Fibroblast of the aortic adventitia (primary cell): ENCODE measurements at places on chromosomes 1 and 21. TPM values are rescaled to one million over a fixed set of nuclear protein-coding genes. Genes with fewer than 3 reads are reported as not detected.

The SERINC2 gene
- total RNA-seq, result 5.4 TPM in 1 of 2 replicates, not detected in the other

The PTAFR gene
- under 0.01 and 0.65 TPM in 2 replicates for total RNA-seq

The FHAD1 gene
- 0.63 and 0.74 TPM in 2 replicates for total RNA-seq

The EPHA10 gene
- not detected in 2 replicates for total RNA-seq

The SMCP gene
- total RNA-seq, result not detected in 2 replicates

The TRIM62 gene
- 3.1 and 10.7 TPM in 2 replicates for total RNA-seq

The KRTAP13-2 gene
- not detected in 2 replicates for total RNA-seq

The SUSD4 gene
- total RNA-seq, result 0.18 and 1.9 TPM in 2 replicates

The HPDL gene
- total RNA-seq, result 1.1 and 1.4 TPM in 2 replicates

The PDPN gene
- 2.0 and 17.6 TPM in 2 replicates for total RNA-seq

The PFDN2 gene
- 39.9 and 50.2 TPM in 2 replicates for total RNA-seq

The KCNE2 gene
- total RNA-seq, result not detected in 2 replicates

The MTARC2 gene
- total RNA-seq, result 2.0 and 12.0 TPM in 2 replicates

The CATSPERE gene
- 0.49 and 1.1 TPM in 2 replicates for total RNA-seq

The LRRC39 gene
- 0.36 and 3.7 TPM in 2 replicates for total RNA-seq

The GUCA2A gene
- not detected in 2 replicates for total RNA-seq

The RNF19B gene
- 8.5 and 23.0 TPM in 2 replicates for total RNA-seq

The OR2L8 gene
- not detected in 2 replicates for total RNA-seq

The ARHGEF10L gene
- 13.6 and 23.9 TPM in 2 replicates for total RNA-seq

The IQCC gene
- total RNA-seq, result 0.41 and 2.3 TPM in 2 replicates

The DIRAS3 gene
- 1.2 and 4.6 TPM in 2 replicates for total RNA-seq

The GLIS1 gene
- 1.6 TPM in 1 of 2 replicates, not detected in the other for total RNA-seq

The PLEKHN1 gene
- total RNA-seq, result 0.54 TPM in 1 of 2 replicates, not detected in the other

The LCE2B gene
- not detected in 2 replicates for total RNA-seq

The GBP4 gene
- 0.09 and 3.7 TPM in 2 replicates for total RNA-seq

The CACNA1S gene
- not detected in 2 replicates for total RNA-seq

The DNAJC28 gene
- 2.7 and 3.7 TPM in 2 replicates for total RNA-seq

The PRRX1 gene
- 411 and 679 TPM in 2 replicates for total RNA-seq

The LCE3A gene
- total RNA-seq, result not detected in 2 replicates

The UTS2 gene
- not detected in 2 replicates for total RNA-seq

The PTPRC gene
- 0.09 TPM in 1 of 2 replicates, not detected in the other for total RNA-seq

The ATP1A4 gene
- total RNA-seq, result not detected in 2 replicates

The PLA2G2D gene
- not detected in 2 replicates for total RNA-seq

The C1QB gene
- not detected in 2 replicates for total RNA-seq

The SPRR2B gene
- not detected in 2 replicates for total RNA-seq

The SLC6A9 gene
- total RNA-seq, result 6.8 and 25.9 TPM in 2 replicates

The LRRC8C gene
- total RNA-seq, result 6.0 and 25.3 TPM in 2 replicates

The PLPPR4 gene
- 1.1 and 2.8 TPM in 2 replicates for total RNA-seq

The RXRG gene
- total RNA-seq, result not detected in 2 replicates

The FOXO6 gene
- total RNA-seq, result not detected in 2 replicates

The GPR153 gene
- total RNA-seq, result 9.9 and 10.9 TPM in 2 replicates

The S100A16 gene
- 159 and 406 TPM in 2 replicates for total RNA-seq

The ARHGEF2 gene
- total RNA-seq, result 116 and 161 TPM in 2 replicates

The TNNT2 gene
- 0.09 TPM in 1 of 2 replicates, not detected in the other for total RNA-seq

The GLRX2 gene
- total RNA-seq, result 4.3 and 25.7 TPM in 2 replicates

The CRYBG2 gene
- not detected in 2 replicates for total RNA-seq

The LRRC7 gene
- 0.09 TPM in 1 of 2 replicates, not detected in the other for total RNA-seq

The MROH9 gene
- 0.27 and 0.49 TPM in 2 replicates for total RNA-seq

The TNFRSF9 gene
- total RNA-seq, result under 0.01 and 0.90 TPM in 2 replicates

The HSD3B2 gene
- total RNA-seq, result not detected in 2 replicates

The PUSL1 gene
- 21.3 and 25.9 TPM in 2 replicates for total RNA-seq

The SAMSN1 gene
- 0.27 TPM in 1 of 2 replicates, not detected in the other for total RNA-seq

The PRELP gene
- 1.4 and 3.7 TPM in 2 replicates for total RNA-seq

The GUCA2B gene
- total RNA-seq, result not detected in 2 replicates

The AUNIP gene
- 4.8 TPM in 1 of 2 replicates, not detected in the other for total RNA-seq

The ZNF593OS gene
- total RNA-seq, result not detected in 2 replicates

The SLC45A3 gene
- 1.7 TPM in 2 replicates for total RNA-seq

The CCDC185 gene
- total RNA-seq, result not detected in 2 replicates

The TTF2 gene
- 9.4 and 11.0 TPM in 2 replicates for total RNA-seq
